ENCODE measurements at places on chromosomes 6 and 20.

DNA sequence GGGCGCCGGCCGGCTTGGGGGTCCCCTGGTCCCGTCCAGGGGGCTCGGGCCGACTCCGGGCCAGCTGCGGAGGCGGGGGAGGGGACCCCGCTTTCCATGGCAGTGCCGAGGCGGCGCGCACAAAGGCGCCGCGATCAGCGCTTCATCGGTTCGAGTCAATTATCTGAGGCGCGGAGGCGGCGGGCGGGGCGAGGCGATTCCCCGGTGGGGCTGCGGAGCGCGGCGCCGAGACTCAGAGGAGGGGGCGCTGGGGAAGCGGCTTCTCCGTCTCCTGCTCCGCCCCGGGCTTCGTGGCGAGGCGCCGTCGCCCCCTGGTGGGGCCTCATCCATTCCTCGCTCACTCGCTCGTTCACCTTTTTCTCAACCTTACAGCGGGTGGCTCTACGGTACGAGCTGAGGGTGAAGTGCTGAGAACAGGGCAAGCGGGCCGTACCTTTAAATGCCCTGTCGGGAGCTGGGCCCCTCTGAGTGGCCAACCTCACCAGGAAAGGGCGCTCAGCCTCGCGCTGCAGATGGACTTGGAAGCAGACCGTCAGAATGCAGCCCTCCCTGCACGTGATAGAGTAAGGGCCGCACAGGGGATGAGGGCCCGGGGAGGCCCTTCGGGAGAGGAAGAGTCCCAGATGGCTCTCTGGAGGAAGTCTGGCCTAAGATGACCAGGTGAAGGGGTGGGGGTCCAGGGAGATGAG is 39.9 kb downstream of the SLC52A3 start:
- peak; percentile 72 for DNase-seq

DNA sequence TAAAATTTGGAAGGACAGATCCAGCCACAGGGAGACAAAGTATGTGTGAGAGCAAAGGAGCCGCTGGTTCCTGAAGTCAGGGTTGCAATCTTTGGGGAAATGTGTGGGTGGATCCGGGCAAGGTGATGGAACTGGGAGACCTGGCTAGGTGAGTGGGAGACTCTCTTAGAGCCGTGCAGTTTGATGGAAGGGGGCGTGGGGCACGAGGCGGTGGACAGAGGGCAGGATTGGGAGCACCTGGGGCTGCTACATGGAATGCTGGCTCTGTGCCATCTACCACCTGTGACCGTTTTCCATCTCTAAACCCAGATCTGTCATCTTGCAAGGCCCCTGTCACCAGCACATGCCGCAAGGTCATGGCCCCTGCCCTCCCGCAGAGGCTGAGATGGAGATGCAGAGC is 268.4 kb downstream of the SMOC2 start:
- DNase-seq = no peak

GRCh38 chr6:124423621-124424020 is 538.6 kb upstream of the RNF217 start:
- DNase-seq = no peak

DNA sequence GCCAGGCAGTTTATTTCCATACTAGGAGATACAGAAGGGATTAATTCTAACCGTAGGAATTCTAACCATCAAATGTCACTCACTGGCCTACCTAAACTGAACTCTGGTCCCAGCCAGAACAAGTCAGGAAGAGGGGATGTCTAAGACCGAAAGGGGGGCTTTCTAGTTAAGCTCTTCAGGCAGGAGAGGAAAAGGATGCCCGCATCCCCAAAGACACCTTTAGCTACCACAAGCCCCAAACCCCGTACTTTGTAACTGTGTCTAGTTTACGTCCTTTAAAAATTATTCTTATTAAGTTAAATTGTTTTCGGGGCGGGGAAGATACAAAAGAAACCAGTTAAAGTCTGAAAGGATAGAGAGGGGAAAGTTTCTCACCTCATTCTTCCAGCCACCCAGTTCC is 1.2 kb upstream of the ZNF76 start:
- DNase-seq = no peak

GRCh38 chr6:135176464-135176863 is 4.6 kb upstream of the MYB start:
- no peak for DNase-seq

GRCh38 chr6:17219098-17219497 is 62.1 kb upstream of the RBM24 start:
- no peak for DNase-seq

DNA sequence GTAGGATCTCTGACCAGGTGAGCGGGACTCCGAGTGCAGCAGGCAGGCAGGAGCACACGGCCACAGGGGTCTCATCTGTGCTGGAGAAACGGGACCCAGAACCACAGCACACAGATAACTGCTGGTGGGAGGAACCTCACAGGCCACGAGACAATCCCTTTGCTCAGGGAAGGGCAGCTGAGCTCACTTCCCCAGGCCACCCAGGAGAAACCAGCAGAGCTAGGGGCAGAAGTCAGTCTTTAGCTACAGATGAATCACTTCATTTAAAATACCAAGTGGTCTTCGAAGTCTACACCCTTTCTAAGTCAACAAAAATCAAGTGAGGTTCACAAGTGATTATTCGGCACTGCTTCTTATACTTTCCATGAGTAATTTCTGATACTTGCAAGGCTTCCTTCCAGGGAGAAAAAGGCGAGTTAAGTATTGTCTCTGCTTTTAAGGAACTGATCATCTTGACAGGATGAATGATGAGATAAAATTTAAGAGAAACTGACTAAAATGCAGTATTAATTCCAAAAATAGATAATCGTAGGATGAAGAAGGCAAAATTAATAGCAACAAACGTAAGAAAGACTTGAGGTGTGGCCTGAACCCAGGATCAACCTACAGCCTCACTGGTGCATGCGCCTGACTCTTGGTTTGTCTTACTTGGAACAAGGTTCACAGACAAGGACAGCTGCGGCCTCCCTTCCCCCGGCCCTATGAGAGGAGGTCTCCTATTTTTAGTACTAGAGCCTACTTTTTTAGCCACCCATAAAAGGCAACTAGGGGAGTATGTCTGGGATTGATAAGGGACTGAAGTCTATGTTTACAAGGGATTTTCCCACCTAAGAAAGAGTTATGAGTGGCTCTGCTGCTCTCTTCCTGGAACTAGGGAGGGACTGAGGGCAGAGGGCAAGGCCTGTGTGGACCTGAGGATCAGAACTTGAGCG is 233.6 kb downstream of the TTLL2 start:
- no peak for DNase-seq

- no peak for DNase-seq
Observed at GRCh38 chr6:46014046-46014445, 1.6 kb downstream of the CLIC5 start.

- DNase-seq = peak; percentile 25
Observed at GRCh38 chr20:46572153-46572552, 21.7 kb upstream of the OCSTAMP start.

DNA sequence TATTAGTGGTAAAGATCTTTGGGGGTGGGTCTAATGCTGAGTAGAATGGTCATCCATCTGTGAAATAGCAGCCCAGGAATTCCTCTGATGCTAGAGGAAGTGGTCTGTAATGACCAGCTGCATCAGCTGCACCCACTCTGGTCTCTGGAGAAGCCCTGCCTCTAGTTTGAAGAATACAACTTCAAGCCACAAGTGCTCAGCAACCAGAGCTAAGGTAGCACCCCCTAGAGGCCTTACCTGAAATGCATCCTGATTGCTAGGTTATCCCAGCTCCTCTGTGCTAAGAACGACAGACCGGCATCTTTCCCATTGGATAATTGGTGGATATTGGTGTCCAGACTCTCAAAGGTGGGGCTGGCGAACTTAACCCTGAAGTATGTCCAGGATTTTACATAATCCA is 58.2 kb downstream of the DNAH8 start:
- no peak for DNase-seq

DNA sequence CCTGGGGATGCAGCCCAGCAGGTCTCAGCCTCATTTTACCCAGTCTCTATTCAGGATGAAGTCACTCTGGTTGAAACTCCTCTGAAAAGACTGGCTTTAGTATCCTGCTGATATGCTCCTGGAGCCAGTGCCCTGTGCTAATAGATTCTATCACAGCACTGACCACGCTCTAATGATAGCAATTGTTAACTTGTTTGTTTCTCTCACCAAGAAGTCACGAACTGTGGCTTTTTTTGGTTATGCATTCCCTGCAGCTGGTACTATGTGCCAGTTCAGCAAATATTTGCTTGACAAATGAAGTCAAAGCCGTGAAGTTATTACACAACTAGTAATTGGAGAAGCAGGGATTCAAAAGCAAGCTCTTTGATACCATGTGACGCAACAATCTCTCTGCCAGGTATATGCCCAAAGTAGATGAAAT is 754.6 kb downstream of the KIF16B start:
- DNase-seq = peak; percentile 86

DNA sequence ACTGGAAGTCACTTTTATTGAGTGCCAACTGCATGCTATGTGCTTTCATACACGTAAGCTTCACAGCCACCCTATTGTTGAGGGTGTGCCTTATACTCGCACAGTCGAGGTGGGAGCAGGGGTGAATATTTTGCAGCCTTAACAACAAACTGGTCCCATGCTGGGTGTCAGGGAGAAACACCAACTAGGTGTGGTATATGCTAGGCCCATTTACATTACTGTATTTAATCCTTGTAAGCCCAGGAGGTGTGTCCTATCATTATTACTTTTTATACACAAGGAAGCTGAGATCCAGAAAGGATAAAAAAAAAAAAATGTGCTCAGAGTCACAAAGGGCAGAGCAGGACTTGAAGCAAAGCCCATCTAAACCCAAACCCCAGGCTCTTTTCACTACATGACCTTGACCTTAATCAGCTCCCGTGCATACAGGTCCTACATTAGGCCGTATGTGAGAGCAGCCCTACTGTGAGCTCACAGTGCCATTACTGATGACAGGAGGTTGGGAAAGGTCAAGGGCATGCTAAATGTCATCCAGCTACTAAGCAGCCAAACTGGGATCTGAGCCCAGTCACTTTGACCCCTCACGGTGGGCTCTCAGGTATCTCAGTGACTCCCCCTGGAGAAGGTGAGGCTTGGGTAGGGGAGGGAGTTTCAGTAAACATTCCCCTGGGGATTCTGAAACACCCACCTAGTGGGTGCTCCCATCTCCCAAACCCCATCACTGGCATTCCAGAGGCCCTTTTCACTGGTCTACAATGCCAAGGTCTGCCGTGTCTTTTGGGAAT is 61.7 kb downstream of the BFSP1 start:
- no peak for DNase-seq

DNA sequence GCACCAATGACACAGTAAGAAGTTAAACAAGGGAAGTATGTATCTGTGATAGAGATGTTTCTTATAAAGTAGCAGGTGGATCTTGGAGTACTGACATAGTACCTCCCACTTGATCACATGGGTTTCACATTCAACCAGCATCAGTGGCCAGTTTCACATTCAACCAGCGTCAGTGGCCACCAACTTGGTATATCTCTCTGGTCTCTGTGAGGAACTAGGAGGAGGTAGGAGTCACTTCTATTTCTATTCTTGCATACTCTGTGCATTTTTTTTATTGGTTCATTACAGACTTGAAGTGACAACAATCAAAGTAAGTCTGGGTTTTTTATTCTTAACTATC is 200.3 kb upstream of the SIM1 start:
- no peak for DNase-seq

DNA sequence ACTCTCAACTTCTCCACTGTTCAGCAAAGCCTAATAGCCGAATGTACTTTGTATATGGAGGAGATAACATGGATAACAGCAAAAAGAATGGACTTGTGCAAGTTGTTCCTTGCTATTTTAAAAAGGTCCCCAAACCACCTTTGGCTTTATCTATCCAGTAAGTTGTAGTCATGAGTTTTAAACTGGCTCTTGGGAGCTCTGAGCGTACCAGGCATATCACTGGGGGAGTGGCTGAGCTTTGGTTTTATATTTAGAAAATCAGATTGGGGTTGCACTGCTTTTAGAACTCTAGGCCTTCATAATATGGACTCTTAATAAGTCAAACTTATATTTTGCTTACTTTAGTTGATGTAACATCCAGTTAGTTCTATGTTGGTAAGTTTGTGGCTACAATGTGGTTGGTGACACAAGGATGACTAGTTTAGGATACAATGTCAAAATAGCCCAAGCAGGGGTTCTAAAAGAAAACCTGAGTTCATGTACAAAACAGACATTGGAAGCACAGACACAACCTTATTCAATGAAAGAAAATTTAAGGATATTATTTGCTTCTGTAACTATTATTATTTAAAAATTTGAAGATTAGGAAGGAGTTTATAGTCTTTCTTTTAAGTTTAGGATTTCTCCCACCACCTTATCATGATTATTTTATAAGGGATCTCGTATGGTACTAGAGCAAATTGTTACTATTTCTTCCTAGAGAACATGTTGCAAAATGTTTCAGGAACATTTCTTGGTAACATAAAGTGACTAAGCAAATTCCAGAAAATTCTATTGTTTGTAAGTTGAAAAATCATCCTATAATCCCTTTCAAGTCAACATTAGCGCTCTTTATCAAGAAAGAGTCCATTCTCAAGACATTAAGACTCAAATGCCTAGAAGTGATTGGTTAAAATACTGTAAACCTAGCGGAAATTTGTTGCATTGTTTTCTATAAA is 165.8 kb upstream of the SUPT3H start:
- DNase-seq = no peak
